ENCODE measurements at places on chromosomes 3 and 15. TPM values are rescaled to one million over a fixed set of nuclear protein-coding genes. Genes with fewer than 3 reads are reported as not detected.

The SENP2 gene
- 69.3 TPM for total RNA-seq

The ASB14 gene
- total RNA-seq = not detected

GRCh38 chr3:192079098-192079497, 618.1 kb downstream of the PYDC2 start:
- no peak for DNase-seq
- no peaks in the 10 kb centered on the region for H3K27me3 ChIP-seq
- H3K4me3 ChIP-seq = no peak overlapping the region
- H3K27ac ChIP-seq = no peak overlapping the region

DNA sequence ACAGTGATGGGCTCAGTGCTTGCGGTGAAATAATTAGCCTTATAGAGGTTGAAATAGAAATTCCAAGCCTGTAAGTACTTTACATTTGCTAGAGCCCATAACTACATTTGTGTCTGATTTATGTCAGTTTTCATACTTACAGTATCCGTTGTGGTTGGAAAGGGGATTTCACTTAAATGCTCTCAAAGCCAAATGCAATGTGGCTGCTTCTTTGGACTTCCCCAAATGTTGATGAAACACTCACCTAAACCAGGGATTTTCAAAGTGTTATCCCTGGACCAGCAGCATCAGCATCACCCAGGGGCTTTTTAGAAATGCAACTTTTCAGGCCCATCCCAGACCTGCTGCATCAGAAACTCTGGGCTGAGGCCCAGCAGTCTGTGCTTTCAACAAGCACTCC, 378.7 kb downstream of the MCTP2 start:
- no peaks in the 10 kb centered on the region for H3K27me3 ChIP-seq
- no peaks in the 10 kb centered on the region for H3K4me1 ChIP-seq
- no peak overlapping the region for H3K27ac ChIP-seq
- no peak for DNase-seq

DNA sequence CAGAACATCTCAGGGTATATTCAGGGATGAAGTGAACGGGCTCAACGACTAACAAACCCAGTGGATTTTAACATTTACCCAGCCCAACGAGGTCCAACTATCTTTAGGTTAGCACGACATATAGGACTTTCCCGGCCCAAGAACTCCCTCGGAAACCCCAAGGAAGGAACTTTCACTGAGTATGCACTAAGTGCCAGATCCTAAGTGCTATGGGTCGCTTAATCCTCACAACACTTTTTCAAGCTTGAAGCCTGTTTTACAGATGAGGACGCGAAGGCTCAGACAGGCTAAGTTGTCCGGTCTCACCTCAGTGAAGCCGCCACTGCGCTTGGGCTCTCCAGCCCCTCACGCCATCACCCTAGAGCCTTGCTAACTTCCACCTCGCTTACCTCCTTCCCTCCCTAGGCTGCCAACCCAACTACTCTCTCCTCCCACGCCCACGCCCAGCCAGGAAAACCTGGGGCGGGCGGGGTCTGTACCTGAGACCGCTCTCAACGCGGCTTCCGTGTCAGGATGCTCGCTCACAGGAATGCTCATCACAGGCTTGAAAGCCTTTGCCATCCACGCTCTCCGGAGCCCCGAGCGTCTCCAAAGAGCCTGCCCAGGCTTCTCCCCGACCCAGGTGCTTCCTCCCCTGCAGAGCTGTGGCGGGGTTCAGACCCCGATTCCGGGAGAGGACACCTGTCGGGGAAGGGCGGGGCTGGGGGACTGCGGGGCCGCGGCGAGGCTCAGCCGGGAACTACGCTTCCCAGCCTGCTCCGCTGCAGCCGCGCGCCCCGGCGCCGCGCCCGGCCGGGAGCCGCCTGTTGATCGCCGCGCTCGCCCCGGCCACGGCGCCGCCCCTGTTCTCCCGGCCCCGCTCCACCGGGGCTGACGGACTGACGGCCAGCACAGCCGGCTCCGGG, at the start of gene TMOD2:
TSS of gene TMOD2 (plus strand) at position 806 of the 905 bp plus-strand sequence. CDS start 14,845 bp downstream, outside the sequence.
- H3K27me3 ChIP-seq = peaks cover 32% of the 10 kb centered on the region
- no peaks in the 10 kb centered on the region for H3K4me1 ChIP-seq
- peak within 1 kb of the TSS; percentile 66 for H3K4me3 ChIP-seq
- no peak for DNase-seq

DNA sequence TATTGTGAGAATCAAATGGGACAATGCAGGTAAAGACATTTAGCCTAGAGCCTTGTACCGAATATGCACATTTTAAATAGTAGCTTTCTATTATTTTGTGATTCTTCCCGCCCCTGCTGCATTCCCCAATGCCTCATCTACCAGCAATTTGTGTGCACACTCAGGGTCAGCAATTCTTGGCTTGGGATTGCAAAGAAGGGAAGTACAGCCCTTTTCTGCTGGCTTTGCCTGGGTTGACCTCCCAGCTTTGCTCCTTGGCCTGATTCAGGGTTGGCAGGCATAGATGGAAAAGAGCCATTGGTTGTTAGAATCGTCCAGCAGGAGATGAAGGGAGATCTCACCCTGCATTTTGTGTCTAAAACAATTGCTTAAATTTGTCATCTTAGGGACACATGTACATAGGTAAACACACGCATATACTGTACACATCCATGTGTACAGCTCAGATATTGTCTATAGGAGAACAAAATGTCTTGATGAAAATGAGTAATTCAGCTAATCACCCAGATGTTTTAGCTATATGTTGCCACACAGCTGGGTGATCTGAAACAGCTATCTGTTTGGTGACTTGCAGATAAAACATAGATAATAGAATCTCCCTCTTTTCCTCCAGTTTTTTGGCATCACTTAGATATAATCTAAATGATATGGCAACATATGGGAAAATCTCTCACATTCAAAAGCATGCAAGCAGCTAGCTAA, 340.9 kb upstream of the TBL1XR1 start:
- DNase-seq = no peak
- no peak overlapping the region for H3K27ac ChIP-seq
- no peaks in the 10 kb centered on the region for H3K36me3 ChIP-seq
- H3K4me3 ChIP-seq = no peak overlapping the region
- no peaks in the 10 kb centered on the region for H3K27me3 ChIP-seq

GRCh38 chr3:23662079-23662617, 143.6 kb upstream of the UBE2E1 start:
- no peaks in the 10 kb centered on the region for H3K36me3 ChIP-seq
- H3K27ac ChIP-seq = no peak overlapping the region
- H3K4me1 ChIP-seq = no peaks in the 10 kb centered on the region
- H3K4me3 ChIP-seq = no peak overlapping the region
- no peak for DNase-seq
- H3K27me3 ChIP-seq = no peaks in the 10 kb centered on the region

DNA sequence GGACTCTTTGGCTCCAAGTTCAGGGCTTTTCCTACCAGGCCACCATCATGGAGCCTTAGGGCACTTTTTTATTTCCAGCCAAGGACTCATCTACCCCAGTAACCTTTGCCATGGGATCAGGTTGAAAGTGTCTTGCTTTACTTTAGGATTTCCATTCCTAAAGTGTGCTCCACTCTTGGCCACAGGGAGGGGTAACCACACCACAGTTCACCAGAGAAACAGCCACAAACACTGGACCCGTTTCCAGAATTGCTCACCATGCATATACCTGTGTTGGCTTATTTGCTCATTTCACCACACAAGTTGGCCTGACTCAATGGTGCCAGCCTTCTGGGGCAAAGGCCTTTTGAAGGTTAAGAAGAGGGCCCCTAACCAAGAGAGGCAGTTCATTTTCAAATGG, 70.6 kb upstream of the RAD18 start:
- H3K4me3 ChIP-seq = no peak overlapping the region
- H3K36me3 ChIP-seq = no peaks in the 10 kb centered on the region
- no peaks in the 10 kb centered on the region for H3K27me3 ChIP-seq
- no peak overlapping the region for H3K27ac ChIP-seq
- no peak for DNase-seq

DNA sequence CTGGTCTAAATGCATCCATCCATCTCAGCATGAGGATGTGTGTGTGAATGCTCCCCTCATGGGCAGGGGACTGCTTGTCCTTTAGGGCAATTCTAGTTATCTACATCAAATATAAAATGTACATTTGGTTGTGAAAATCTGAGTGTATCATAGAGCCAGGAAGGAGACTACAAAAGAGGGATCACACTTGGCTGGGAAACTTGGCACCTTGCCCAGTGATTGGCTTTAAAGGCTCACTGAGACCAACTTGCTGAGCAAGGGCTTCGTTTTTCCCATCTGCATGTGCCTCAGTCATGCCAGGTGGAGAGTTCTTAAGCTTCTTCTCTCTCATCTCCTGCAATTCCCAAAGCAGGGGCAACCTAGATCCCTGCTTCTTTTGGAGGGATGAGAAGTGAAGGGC, 5.2 kb downstream of the CAPN3 start:
- no peak overlapping the region for H3K4me3 ChIP-seq
- H3K36me3 ChIP-seq = no peaks in the 10 kb centered on the region
- no peak for DNase-seq
- H3K4me1 ChIP-seq = peaks cover 6% of the 10 kb centered on the region

Measured in H1 (cell line).